ENCODE measurements at places on chromosomes 2 and 18. TPM values are rescaled to one million over a fixed set of nuclear protein-coding genes. Genes with fewer than 3 reads are reported as not detected.

DNA sequence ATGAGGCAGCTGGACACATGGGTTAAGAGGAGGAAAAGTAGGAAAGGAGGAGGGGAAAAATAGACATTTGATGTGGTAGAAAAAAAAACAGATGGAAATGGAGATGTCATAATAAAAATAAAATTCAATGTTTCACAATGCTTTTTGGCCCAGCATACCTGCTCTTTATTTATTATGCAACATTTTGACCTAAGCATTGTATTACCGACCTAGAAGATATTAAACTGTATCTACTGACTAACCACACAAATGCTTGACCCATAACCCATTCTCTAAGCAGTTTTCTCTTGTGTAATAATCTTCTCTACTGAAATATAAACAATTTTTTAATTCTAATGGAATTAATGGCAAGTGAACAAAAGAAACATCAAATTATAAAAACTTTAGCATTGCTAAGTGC, 362.3 kb downstream of the FBXO15 start:
- H3K27me3 ChIP-seq: no peaks in the 10 kb centered on the region
- no peak for DNase-seq
- H3K27ac ChIP-seq: no peak overlapping the region
- H3K4me3 ChIP-seq: no peak overlapping the region
- no peaks in the 10 kb centered on the region for H3K4me1 ChIP-seq

DNA sequence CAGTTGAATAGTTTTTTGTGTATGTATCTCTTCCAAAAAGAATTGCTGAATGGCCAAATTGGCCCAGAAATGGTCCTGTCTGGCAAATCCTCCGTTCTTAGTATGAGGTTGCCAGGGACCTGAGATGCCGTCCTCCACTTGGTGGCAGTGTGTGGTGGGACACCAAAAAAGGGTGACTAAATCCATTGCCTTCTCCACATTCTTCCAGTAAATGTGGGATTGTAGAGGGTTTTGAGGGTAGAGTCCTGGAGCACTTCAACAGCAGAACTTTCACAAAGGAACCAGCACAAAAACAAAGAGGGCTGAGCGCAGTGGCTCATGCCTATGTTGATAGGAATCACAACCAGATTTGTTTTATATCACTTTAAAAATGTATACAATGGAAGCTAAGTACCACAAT, 199.9 kb downstream of the BCL2 start:
- H3K27ac ChIP-seq: no peak overlapping the region
- H3K36me3 ChIP-seq: no peaks in the 10 kb centered on the region
- H3K4me1 ChIP-seq: peaks cover under 1% of the 10 kb centered on the region
- peaks cover 11% of the 10 kb centered on the region for H3K27me3 ChIP-seq

GRCh38 chr18:1015777-1016176, 111.1 kb downstream of the ADCYAP1 start:
- no peak overlapping the region for H3K27ac ChIP-seq
- DNase-seq: no peak
- H3K4me3 ChIP-seq: no peak overlapping the region
- H3K27me3 ChIP-seq: no peaks in the 10 kb centered on the region
- no peaks in the 10 kb centered on the region for H3K36me3 ChIP-seq

The PKP4 gene
- total RNA-seq: 75.3 TPM

DNA sequence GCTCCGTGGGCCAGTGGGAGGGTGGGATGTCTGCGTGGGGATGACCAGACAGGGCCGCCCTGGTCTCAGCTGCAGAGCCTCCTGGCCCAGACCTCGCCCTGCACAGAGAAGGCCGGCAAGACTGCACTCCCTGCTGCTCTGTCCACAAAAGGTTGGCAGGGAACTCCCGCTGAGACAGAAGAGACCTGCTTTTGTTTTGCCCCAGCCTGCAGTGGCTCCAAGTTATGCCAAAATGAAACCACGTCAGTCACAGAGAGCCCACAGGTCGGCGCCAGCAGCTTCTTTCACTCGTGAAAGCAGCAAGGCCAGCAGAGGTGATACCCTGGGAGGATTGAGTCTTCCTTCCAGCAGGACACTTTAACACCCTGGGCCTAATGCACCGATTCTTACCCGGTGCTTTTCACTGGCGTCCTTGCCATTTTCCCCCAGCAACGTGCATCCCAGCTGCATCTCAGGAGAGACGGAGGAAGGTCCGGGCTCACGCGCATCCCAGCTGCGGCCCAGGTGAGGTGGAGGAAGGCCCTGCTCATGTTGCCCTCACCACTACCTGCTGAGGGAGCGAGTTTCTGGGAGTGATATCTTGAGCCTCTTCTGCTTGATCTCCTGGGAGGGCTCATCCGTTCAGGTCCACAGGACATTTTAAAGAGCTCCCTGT, 22.1 kb upstream of the CTDP1 start:
- H3K27ac ChIP-seq: no peak overlapping the region
- no peak for DNase-seq
- no peaks in the 10 kb centered on the region for H3K4me1 ChIP-seq
- no peak overlapping the region for H3K4me3 ChIP-seq

- H3K27me3 ChIP-seq: no peaks in the 10 kb centered on the region
- H3K4me1 ChIP-seq: peaks cover 14% of the 10 kb centered on the region
- H3K36me3 ChIP-seq: peaks cover 6% of the 10 kb centered on the region
- DNase-seq: no peak
- no peak overlapping the region for H3K4me3 ChIP-seq
These were observed 3.5 kb upstream of the RNU4ATAC start for GRCh38 chr2:121527009-121527682.

- H3K36me3 ChIP-seq: peaks cover 17% of the 10 kb centered on the region
- peaks cover 26% of the 10 kb centered on the region for H3K4me1 ChIP-seq
- peak overlapping the region; percentile 99 for H3K4me3 ChIP-seq
These were observed 679 bp downstream of the CLK1 start for GRCh38 chr2:200863782-200864175.

GRCh38 chr2:20615466-20616241, 35.2 kb downstream of the HS1BP3 start:
- no peak for DNase-seq
- no peak overlapping the region for H3K4me3 ChIP-seq
- H3K27me3 ChIP-seq: no peaks in the 10 kb centered on the region
- peaks cover 2% of the 10 kb centered on the region for H3K36me3 ChIP-seq
- peaks cover 7% of the 10 kb centered on the region for H3K4me1 ChIP-seq
- no peak overlapping the region for H3K27ac ChIP-seq

The NT5DC4 gene
- not detected for total RNA-seq

DNA sequence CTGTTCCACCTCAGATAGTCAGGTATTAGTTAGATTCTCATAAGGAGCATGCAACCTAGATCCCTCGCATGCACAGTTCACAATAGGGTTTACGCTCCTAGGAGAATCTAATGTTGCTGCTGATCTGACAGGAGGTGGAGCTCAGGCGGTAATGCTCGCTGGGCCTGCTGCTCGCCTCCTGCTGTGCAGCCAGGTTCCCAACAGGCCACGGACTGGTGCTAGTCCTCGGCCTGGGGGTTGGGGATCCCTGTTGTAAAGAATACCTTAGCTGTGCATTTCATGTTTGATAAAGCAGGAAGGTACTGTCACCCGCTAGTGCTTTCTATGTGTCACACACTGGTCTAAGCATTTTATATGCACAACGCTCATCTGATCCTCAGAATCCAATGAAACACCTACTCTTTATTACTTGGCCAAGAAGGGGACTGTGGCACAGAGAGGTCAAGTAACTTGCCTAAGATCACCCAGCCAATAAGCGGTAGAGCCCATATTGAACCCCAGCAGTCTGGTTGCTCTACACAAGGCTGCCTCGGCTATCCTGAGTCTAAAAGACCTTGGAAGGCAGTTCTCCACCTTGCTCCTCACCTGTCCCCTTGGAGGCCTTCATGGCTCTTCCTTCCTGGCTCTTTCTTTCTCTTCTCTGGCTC, 35.8 kb downstream of the SLC4A3 start:
- peaks cover 9% of the 10 kb centered on the region for H3K27me3 ChIP-seq
- H3K27ac ChIP-seq: no peak overlapping the region
- H3K4me1 ChIP-seq: peaks cover 5% of the 10 kb centered on the region
- no peaks in the 10 kb centered on the region for H3K36me3 ChIP-seq
- DNase-seq: no peak
- H3K4me3 ChIP-seq: no peak overlapping the region

The C2orf80 gene
- total RNA-seq: not detected

The SPC25 gene
- total RNA-seq: 15.8 TPM

DNA sequence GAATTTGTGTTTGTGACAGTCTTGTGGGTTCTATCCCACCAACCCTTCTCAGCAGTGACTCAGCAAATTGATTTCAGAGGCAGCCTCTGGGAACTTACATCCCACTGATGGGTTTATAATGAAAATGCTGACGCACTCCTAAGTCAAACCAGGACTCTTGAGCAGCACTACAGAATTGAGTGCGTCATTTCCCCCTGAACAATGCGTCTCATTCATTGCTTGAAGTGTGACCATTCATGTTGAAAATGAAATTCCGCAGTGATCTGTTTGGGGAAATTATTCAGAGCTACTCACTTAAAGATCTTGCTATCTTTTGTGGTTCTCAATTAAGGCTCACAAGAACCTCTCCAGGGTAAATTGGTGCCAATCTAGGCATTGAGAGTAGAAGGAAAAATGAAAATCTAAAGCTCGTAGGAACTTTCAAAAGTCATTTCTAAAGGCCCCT, 417.7 kb upstream of the SLC14A2 start:
- peaks cover 3% of the 10 kb centered on the region for H3K4me1 ChIP-seq
- no peaks in the 10 kb centered on the region for H3K27me3 ChIP-seq
- DNase-seq: no peak
- no peaks in the 10 kb centered on the region for H3K36me3 ChIP-seq
- no peak overlapping the region for H3K27ac ChIP-seq

DNA sequence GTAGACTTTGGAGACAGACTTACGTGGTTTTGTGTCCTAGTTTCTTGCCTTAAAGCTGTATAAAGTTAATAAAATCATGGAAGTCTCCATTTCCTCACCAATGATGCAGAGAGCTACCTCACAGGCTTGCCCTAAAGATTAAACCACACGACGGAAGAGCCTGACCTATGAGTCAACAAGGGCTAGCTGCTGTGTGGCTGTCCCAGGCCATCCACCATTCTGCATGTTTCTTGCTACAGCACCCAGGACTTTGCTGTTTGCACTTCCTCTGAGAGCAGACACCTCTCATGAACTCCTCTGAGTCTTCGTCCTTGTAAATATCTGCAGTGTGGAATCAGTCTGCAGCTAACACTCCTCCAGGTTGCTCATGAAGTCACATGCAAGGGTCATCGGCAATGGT, 160.0 kb upstream of the TRIB2 start:
- H3K27ac ChIP-seq: no peak overlapping the region
- H3K27me3 ChIP-seq: peaks cover 15% of the 10 kb centered on the region
- no peaks in the 10 kb centered on the region for H3K4me1 ChIP-seq
- no peak overlapping the region for H3K4me3 ChIP-seq
- no peaks in the 10 kb centered on the region for H3K36me3 ChIP-seq
- no peak for DNase-seq

- peak overlapping the region; percentile 98 for H3K27ac ChIP-seq
- no peaks in the 10 kb centered on the region for H3K36me3 ChIP-seq
- peak overlapping the region; percentile 98 for H3K4me3 ChIP-seq
- no peaks in the 10 kb centered on the region for H3K27me3 ChIP-seq
- H3K4me1 ChIP-seq: peaks cover 28% of the 10 kb centered on the region
- DNase-seq: peak; percentile 85
These were observed 3.3 kb upstream of the SPRED2 start for GRCh38 chr2:65435625-65436168.

DNA sequence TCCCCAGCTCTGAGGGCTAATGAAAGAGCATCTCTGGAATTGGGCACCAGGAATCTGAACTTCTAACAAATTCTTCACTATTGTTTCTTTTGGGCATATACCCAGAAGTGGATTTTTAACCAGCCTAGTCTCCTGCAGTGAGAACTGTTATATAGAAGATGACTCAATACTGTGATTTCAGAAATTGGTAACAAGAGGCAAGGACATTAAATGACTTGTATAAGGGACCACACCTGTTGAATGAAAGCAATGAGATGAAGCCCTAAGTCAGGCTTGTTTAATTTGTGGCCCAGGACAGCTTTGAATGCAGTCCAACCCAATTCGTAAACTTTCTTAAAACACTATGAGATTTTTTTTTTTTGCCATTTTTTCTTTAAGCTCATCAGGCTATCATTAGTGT, 57.9 kb downstream of the EPC2 start:
- peaks cover 83% of the 10 kb centered on the region for H3K36me3 ChIP-seq
- H3K27ac ChIP-seq: no peak overlapping the region
- no peaks in the 10 kb centered on the region for H3K27me3 ChIP-seq
- no peak for DNase-seq

The CROCC2 gene
- 0.36 TPM for total RNA-seq

The NLRC4 gene
- total RNA-seq: not detected

DNA sequence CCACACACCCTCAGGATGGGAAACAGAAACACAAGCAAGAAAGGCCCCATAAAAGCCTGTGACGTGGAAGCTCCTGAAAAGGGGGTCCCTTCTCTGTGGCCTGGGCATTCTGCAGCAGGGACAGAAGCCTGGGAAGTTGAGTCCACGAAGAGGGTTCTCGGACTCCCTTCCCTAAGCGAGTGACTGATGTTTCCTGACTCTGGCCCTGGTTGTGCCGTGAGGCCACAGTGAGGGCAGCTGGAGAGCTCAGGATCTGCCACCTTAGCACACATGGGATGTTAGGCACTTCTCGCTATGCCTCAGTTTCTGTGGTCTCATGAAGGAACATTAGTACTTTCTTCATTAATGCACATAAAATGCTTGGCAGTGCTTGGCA, 87.2 kb upstream of the ZFP36L2 start:
- H3K36me3 ChIP-seq: peaks cover 6% of the 10 kb centered on the region
- no peaks in the 10 kb centered on the region for H3K27me3 ChIP-seq
- no peak overlapping the region for H3K4me3 ChIP-seq
- DNase-seq: no peak
- H3K27ac ChIP-seq: no peak overlapping the region
- H3K4me1 ChIP-seq: peaks cover 9% of the 10 kb centered on the region

The LIMS4 gene
- 1.4 TPM for total RNA-seq

DNA sequence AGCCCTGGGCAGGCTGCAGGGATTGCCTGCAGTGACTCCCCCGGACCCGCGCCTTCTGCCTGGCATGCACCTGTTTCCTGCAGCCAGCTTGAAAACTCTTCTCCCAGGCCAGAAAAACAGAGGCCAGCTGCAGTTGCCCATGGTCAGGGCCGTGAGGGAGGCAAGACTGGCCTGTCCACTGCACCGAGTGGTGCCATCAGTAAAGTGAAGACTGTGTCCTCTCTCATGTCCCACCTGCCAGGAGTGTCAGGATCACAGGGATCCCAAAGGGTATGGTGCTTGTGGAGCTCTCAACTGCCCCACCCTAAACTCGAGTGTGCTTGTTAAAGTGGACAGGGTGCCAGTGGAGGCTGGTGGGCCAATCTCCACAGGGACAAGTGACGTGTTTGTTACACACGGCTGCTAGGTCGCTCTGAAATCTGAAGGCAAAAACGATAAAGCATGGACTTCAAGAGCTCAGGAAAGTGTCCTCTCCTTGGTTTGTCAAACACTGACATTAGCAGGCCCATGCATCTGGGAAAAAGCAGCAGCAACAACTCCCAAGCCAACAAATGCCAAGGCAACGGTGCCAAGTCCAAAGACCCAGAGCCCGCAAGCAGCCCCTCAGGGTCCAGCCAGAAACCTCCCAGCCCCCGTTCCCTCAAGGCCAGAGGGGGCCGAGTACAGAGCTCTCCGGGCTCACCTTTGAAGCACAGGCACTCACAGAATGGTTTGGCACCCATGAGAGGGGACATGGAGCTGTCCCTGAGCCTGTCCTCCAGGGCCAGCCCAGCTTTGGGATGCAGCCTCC, 213.2 kb downstream of the HDAC4 start:
- H3K36me3 ChIP-seq: peaks cover 18% of the 10 kb centered on the region
- peaks cover 3% of the 10 kb centered on the region for H3K4me1 ChIP-seq
- no peak for DNase-seq
- H3K27ac ChIP-seq: no peak overlapping the region
- H3K27me3 ChIP-seq: no peaks in the 10 kb centered on the region

- peaks cover 44% of the 10 kb centered on the region for H3K27me3 ChIP-seq
- no peak overlapping the region for H3K4me3 ChIP-seq
- no peak for DNase-seq
These were observed 3.1 kb downstream of the DCC start for GRCh38 chr18:52343138-52343537.

The HOXD12 gene
- total RNA-seq: not detected

The MARCHF4 gene
- 2.0 TPM for total RNA-seq
